Activated T-helper 1 cell treated with Interleukin-2 at 50 U/mL for 16 hours (primary cell): ENCODE measurements at places on chromosomes 4 and X.

GRCh38 chrX:119636419-119636818 is 30.2 kb upstream of the NKRF start:
- DNase-seq, result no peak

- DNase-seq, result no peak
Observed at GRCh38 chrX:40008791-40009461, 88.8 kb downstream of the BCOR start.

DNA sequence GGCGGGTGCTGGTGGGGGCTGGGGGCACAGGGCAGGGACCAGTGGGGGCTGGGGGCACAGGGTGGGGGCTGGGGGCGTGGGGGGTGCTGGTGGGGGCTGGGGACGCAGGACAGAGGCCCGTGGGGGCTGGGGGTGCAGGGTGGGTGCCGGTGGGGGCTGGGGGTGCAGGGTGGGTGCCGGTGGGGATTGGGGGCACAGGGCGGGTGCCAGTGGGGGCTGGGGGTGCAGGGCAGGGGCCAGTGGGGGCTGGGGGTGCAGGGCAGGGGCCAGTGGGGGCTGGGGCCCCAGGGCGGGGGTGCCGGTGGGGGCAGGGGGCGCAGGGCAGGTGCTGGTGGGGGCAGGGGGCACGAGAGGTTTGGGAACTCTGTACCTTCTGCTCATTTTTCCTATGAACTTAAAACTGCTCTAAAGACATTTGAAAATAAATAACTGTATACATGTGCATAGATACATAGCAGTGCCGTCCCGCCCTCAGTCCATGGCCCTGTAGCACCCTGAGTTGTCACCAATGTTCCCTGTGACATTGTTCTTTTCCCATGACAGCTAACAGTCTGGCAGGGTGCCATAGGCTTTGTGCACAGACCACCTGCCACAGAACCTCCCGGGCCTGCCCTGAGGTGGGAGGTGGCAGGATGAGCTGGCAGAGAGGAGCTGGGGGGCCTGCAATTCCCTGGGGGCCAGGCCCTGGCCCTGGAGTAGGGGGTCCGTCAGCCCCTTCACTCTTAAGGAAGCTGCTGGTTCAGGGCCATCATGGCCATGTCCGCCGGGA is 35.6 kb upstream of the ADRA2C start:
- no peak for DNase-seq

DNA sequence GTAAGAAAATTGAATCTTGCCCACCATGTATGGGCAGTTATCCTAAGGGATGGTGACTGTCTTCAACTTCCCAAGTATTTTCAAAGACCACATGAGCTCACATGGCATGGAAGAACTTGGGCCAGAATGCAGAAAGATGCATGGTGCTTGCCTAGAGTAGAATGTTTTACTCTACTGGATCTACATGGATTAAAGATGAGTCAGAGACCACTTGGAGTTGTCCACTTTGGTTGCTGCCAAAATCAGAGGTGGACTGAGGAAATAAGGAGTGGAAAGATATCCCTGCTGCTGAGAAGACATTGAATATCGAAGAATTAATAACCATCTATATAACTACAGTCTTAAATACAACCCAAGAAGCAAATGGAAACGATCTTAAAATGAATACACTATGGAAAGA is 498.1 kb downstream of the NLGN4X start:
- no peak for DNase-seq

- DNase-seq, result no peak
Observed at GRCh38 chrX:30906726-30907125, 17.7 kb upstream of the TAB3 start.

DNA sequence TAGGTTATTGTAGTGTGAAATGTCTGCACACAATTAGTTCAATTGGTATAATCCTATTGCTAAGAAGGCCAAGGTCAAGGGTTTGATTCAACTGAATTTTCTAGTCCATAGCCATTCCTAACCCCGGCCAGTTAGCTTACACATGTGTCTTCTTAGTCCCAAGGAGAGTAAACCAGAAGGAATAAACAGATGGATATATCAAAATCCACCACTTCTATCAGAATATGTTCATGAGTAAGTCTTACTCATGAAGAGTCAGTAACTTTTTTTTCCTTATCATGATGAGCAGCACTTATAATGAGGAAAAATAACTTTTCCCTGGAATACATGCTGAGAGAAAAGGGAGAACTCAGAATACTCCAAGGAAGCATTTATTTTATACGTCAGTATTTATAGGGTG is 9.5 kb downstream of the HHIP start:
- no peak for DNase-seq

GRCh38 chrX:129557844-129558480 is 17.9 kb downstream of the OCRL start:
- DNase-seq, result no peak

GRCh38 chrX:68417651-68418050 is 15.6 kb downstream of the OPHN1 start:
- DNase-seq, result no peak

DNA sequence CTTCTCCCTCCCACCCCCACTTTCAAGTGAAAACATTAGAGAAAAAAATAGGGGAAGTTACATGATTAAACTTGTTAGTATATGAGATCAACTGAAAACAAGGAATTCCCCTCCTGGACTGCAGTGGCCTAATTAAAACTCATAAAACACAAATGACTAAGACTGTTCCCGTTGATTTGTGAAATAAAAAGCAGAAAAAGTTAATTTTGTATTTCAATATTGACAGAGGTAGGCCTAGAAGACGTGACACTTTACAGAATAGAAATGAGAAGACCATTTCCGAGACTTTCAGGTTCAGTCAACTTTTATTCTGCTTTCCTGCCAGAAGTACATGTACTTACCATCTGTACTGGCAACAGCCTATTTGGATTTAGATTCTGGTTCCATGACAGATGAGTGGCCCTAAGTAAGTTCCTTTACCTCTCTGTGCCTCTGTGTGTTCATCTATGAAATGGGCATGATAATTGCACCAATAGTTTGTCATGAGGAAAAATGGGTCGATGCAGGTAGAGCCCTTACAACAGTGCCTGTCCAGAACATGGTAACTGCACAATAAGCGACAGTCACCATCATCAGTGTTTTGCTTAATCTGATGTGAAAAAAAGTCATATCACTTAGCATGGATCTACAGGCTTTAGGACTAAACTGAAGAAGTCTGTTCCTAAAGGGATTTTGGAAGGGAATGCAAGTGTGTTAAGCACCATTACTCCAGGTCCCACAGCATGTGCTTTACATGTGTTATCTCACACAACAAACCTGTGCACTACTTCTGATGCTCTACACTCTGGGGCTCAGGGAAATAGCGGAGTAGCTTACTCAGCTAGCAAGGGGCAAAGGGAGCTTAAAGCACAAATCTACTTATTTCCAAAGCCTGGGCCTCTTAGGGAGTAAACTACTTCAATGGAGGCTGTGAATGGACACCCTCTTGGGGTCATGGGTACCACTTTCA is 562.3 kb upstream of the DIPK2B start:
- no peak for DNase-seq

GRCh38 chr4:56843421-56843899 is 22.0 kb upstream of the SPINK2 start:
- DNase-seq, result no peak

DNA sequence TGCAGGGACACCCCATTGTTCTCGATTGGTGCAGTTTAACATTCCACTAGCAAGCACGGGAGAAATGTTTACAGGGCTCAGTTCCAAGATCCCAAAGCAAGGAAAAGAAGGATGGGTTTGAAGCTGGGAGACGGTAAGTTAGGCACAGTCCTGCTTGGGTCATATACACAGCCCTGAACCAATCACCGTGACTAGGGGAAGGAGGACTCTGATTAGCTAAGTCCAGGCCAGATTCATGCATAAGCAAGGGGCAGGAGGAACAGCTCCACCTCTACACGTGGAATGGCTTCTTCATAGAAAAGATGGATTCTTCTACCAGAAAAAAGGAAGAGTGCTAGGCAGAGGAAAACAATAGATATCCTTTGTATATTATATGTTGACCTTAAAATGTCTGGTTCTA is 11.0 kb upstream of the EXOC1L start:
- no peak for DNase-seq

DNA sequence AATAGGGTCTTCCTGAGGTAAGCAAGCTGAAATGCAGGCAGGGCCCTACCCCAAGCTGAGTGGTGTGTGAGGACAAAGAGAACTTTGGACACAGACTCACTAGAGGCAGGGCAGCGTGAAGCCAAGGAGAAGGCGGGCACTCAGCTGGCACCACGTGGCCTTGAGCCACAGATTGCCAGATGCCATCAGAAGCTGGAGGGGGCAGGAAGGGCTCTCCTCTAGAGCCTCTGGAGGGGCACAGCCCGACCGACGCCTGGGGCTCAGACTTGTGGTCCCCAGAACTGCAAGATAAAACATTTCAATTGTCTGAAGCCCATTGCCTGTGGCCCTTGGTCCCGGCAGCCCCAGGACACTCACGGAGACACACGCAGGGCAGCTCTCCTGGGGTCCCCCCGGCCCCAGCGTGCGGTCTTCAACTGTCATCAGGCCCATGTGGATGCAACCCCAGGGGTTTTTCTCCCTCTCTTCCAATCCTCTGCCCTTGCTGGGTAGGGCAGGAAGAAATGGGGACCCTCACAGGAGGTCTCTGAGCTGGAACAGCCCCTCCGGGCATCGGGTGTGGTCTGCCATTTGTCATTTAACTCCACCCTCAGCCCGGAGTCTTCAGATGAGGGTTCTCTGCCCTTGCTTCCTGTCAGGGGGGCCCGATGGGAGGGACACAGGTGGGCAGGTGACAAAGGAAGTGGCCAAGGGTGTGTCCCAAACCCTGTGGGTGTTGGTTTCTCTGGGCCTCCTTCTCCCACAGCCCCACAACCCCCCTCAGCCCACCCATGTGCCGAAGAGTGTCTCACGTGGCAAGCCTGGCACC is 22.2 kb downstream of the HMX1 start:
- no peak for DNase-seq

GRCh38 chr4:65457011-65457410 is 213.3 kb downstream of the EPHA5 start:
- DNase-seq, result no peak
